ENCODE measurements at places on chromosomes 2 and 18.

GRCh38 chr2:36653967-36654694, 42.4 kb upstream of the VIT start:
- DNase-seq: no peak

- DNase-seq: no peak
Observed at GRCh38 chr2:144671695-144672455, 152.0 kb upstream of the ZEB2 start.

- DNase-seq: no peak
Observed at GRCh38 chr2:27583390-27583915, 611 bp downstream of the ZNF512 start.

DNA sequence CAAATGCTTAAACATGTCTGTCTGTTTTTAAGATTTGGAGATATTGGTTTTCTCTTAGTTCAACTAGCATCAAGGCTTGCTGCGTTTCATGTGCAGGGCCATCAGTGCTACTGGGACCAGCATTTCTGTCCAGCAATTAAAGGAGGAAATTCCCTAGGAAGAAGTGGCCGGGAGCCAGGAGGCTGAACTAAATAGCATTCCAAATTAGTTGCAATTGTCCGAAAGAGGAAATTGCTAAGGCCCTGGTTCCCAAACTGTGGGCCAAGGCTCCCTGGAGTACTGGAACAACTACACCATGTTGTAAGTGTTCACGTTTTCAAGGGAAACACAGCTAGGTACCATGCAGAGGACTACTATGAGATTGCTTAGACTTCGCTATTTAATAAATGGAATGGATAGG, 257.9 kb downstream of the PTPRM start:
- DNase-seq: no peak

DNA sequence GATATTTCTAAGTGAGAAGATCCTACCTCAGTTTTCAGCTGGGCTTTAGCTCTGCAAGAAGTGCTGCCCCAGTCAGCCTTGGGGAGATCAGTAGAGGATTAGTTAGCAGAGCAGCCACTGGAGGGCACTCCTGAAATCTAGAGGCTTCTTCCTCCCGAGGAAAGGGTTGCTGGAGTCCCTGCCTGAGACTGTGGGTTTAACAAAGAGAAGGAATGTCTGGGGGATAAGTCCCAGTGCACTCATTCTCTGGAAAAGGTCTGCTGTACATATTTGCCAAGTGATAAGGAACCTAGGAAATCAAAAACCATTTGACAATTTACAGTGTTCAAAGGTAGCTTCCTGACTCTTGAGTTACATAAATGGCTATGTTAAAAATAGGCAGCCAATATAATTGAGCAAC, 207.2 kb downstream of the SLC8A1 start:
- DNase-seq: no peak

DNA sequence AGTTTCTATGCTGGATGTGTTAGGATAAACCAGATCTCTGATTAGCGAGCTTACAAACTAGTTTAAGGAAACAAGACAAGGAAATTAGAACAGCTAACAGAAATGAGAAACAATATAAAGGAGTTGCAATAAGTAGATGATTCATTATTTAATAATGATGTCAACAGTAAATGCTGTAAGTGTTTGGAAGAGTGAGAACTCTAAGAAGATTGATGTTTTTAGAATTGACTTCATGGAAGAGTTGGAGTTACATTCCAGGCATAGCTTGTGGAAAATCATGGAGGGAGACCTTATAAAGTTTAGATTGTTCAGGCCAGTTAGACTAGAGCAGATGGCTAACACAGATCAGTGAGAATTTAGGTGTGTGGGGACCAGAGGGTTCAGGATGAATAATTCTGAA, 32.6 kb downstream of the PPP1R1C start:
- no peak for DNase-seq

DNA sequence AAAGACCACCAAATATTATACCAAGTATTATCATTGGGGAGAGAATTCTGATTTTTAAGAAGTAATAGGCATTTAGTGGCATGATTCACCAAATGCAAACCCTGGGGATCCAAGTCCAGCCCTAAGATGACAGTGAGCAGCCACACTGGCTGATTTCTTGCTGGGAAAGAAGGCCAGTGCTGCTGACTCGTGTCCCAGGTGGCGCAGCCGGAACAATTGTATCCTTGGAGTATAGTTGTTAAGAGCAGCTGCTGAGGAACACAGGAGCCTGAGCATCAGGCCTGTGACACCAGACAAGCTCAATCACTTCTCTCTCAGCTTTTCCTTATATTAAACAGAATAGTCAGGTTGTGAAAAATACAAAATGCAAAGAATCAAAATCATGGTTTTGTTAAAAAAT, 48.4 kb downstream of the LRP1B start:
- no peak for DNase-seq

GRCh38 chr18:6434987-6435709, 20.4 kb upstream of the L3MBTL4 start:
- no peak for DNase-seq

DNA sequence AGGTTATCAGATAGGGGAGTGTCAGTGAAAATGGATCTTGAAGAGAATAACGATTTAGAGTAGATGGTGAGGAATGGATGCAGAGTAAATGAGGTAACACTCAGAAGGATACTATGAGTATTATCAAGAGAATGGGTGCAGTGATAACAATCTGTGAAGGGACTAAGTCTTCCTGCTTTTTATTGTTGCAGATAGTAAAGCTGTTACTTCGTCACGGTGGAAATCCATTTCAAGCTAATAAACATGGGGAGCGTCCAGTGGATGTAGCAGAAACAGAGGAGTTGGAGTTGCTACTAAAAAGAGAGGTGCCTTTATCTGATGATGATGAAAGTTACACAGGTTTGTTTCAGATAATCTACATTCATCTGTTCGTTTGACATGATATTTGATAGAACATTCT, 85.1 kb downstream of the ANKRD12 start:
- no peak for DNase-seq

DNA sequence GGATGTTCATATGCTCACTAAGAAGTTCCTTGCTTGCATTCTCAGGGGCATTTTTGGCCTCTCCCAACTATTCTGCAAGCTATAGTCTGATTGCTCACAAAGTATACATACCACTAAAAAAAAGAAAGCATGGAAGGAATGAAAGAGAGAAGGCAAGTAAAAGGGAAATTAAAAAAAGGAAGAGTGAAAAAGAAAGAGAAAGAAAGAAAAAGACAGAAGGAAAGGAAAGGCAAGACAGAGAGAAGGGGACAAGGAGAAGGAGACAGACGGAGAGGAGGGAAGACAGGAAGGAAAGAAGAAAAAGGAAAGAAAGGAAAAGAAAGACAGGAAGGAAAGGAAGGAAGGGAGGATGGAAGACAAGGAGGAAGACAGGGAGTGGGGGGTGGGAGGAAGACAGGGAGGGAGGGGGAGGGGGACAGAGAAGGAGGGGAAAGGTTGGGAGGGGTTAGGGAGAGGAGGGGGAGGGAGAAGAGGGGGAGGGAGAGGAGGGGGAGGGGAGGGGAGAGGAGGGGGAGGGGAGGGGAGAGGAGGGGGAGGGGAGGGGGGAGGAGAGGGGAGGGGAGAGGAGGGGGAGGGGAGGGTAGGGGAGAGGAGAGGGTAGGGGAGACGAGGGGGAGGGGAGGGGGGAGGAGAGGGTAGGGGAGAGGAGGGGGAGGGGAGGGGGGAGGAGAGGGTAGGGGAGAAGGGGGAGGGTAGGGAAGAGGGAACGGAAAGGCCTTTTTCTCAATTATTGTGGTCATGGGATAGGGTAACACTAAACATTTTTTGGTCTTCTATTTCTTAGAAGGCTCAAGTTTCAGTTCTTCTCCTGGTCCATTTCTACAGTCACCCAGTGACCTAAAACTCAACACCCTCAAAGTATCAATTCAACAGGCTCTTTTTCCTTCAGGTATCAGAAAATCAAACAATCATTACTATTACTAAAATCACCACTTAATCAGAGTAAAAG, 50.7 kb downstream of the CERKL start:
- no peak for DNase-seq

- no peak for DNase-seq
Observed at GRCh38 chr2:236678307-236678975, 108.8 kb downstream of the ACKR3 start.

DNA sequence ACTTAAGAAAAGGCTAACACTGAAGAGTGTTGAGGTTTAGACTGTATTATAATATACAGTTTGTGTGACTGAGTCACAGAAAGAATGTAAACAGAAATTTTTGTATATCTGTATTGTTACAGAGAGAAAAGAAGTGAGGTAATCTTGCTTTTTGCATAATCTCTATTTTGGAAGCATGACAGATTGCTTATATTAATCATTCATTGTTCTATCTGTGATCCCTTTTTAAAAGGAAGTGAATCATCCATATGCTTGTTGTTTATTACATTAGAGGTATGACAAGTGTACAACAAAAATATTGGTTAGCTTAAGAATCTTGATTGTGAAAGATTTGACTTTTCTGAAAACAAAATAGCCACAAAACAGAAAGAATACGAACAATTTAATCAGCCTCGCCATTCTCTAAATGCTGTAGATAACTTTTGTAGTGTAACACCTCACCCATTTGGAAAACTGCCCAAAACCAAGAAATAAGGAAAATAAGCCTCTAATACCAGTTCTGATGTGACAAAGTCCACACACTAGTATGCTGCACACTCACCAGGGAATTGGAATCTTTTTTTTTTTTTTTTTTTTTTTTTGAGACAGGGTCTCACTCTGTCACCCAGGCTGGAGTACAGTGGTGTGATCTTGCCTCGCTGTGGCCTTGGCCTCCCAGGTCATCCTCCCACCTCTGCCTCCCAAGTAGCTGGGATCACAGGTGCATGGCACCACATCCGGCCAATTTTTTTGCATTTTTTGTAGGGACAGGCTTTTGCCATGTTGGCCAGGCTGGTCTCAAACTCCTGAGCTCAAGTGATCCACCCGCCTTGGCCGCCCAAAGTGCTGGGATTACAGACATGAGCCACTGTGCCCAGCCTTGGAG, 91.5 kb upstream of the LPIN2 start:
- peak; percentile 59 for DNase-seq

DNA sequence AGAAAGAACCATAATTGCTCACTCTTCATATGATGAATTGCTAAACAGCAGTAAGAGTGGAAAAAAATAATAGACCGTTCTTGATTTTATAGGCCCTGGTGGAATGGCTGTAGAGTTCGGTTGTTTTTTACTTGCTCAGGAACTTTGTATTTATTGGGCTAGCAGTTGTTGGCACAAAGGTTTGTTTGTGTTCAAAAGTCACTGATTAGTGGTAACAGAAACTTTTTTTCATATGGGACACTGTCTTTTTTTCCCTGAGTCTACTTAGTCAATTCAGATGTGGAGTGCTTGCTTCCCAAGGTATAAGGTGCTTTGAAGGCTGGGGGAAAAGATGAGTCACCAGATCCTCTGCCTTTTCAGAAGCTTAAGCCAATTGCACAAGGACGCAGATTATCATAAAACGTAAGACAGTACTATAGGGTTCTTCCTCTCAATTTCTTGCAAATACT, 25.8 kb downstream of the PHLPP1 start:
- peak; percentile 93 for DNase-seq

GRCh38 chr2:133477616-133477990, 90.7 kb downstream of the NCKAP5 start:
- DNase-seq: no peak

- DNase-seq: no peak
Observed at GRCh38 chr2:165686800-165687199, 107.2 kb downstream of the GALNT3 start.

- no peak for DNase-seq
Observed at GRCh38 chr2:154960802-154961583, 262.5 kb downstream of the KCNJ3 start.

- no peak for DNase-seq
Observed at GRCh38 chr2:239829326-239829725, 195.8 kb downstream of the NDUFA10 start.
